Activated naive CD4-positive, alpha-beta T cell treated with anti-CD3 and anti-CD28 coated beads, Interleukin-2, amount 10 ng/mL, durations not matched to agents 7 days and 5 days (primary cell): ENCODE measurements at places on chromosomes 5 and 9.
A peak's percentile ranks its signal among the peaks of the same experiment; 100 is the strongest.

- DNase-seq: no peak
Observed at GRCh38 chr9:36679710-36680109, 107.0 kb downstream of the MELK start.

DNA sequence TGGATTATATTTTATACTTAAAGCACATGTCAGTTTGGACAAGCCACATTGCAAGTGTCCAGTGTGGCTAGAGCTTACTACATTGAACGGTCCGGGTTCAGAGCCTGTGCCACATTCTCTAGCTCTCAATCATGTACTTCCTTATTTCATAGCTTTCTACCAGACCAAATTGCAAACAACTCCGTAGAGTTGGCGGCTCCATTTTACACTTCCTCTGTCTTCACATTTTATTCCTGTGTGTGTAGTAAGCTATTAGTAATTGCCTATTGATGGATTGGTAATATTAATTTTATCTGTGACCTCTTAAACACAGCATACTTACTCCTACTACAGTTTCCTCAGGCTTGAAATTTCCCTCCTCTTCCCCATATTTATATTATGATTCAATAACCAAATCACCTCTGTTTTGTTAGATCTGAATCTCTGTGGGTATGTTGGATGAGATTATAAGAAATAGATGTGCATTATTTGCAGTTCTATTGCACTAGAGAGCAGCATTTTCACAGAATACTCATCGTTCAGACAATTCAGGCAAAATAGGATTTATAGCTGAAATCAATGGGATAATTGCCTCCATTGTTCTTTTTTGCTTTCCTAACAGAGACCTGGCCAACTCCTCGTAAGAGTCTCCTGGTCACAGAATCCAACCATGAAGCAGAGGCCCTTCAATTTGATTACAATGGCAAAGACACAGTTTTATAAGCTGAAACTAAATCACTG is 29.0 kb upstream of the C9orf72 start:
- no peak for DNase-seq

GRCh38 chr5:55604611-55605067 is 69.9 kb upstream of the PLPP1 start:
- DNase-seq: no peak

GRCh38 chr9:129555512-129556215 is 65.2 kb downstream of the C9orf50 start:
- DNase-seq: no peak

DNA sequence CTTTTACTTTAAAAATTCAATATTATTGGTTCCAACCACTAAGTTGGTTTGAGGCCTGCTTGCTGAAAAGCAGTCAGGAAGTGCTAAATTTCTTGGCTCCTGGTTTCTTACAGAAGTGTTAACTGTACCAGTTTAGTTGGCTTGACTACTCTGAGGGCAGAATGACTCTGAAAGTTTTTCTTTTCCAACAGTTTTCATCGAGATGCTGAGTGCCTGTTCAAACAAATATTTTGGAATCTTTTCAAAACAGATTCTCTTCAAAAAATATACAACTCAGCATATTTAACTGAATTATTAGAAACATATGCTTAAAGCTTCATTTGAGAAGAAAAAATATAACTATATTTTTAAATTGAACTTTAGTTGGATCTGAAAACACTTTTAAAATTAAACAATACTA is 37.0 kb downstream of the SLC38A9 start:
- no peak for DNase-seq

- no peak for DNase-seq
Observed at GRCh38 chr5:67976181-67976580, 239.4 kb upstream of the PIK3R1 start.

GRCh38 chr5:103407402-103407801 is 148.8 kb downstream of the MACIR start:
- DNase-seq: no peak

- DNase-seq: no peak
Observed at GRCh38 chr9:31996331-31996730, 388.1 kb upstream of the ACO1 start.

GRCh38 chr5:76684756-76685519 is 31.0 kb upstream of the F2R start:
- no peak for DNase-seq

- DNase-seq: no peak
Observed at GRCh38 chr9:133169102-133169501, 5.4 kb upstream of the GBGT1 start.

GRCh38 chr5:96629774-96630173 is 32.4 kb upstream of the CAST start:
- DNase-seq: no peak

DNA sequence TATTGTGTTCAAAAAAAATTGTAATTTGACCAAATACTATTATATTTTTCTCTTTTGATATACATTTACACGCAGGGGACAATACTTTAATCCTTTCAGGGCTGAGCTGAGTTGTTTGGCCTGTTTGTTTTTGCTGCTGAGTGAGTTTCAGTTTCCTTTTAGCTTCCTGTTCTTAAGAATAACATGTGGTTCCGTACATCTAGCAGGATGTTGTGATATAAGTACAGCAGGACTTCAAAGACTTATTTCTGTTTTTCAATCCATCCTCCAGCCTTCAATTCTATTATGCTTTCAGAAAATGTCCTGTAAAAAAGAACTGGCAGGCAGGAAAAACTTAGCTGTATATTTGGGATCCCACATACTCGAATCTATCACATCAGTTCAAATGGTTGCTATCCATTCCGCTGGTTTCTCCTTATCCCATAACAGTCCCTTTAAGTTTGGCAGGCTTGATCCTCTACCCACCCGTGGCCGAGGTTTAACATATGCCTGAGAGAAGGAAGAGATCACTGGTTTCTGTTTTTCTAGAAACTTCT is 1037.3 kb upstream of the ACO1 start:
- DNase-seq: peak; percentile 40

DNA sequence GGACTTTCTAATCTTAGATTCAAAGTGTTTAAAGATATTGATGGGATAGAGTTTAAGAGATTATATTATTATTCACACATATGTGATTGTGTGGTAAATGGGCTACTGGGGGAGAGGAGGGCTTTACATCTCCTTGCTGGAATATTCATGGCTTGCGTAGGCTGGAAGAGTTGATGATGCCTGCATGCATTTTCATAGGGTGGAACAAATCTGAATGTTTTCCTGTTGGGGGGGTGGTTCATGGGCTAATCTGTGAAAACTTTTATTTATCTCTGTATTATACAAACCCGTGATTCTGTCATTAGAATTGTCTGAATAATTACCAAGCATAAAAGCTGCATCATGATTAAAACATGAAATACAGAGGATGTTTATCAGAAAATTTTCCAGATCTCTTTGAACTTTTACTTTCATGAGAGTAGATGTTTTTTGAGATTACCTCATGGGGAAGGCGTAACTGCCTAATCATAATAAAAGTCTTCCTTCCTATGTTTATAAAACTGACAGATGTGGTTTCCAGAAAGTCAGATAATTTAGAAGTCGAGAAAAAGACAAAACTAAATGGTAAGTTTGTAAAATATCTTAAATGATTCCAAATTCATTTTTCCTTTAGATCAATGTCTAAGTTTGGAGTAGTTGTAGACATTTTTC is 1185.4 kb upstream of the SEMA6A start:
- no peak for DNase-seq

GRCh38 chr9:106324591-106325280 is 538.2 kb upstream of the ZNF462 start:
- no peak for DNase-seq

GRCh38 chr5:135024956-135025729 is 8.9 kb downstream of the PITX1 start:
- DNase-seq: no peak

- DNase-seq: peak; percentile 44
Observed at GRCh38 chr9:95626885-95627558, 110.3 kb upstream of the PTCH1 start.

DNA sequence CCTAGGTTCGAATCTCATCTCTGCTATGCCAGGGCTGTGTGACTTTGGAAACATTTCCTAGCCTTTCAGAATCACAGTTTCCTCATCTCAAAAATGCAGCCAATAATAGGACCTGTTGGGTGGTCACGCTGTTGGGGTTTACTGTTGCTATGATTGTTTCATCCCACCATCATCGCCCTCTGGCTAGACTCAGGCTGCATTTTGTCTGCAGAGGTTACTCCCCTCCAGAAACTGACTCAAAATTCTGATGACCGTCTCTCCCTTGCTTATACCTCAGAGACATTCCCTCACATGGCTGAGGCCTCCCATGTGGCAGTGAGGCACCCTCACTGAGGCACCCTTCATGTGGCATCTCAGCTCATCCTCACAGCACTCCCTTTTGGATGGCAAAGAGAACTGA is 61.6 kb downstream of the COL27A1 start:
- no peak for DNase-seq

GRCh38 chr9:20921362-20921761 is 110.1 kb downstream of the HACD4 start:
- no peak for DNase-seq

- DNase-seq: no peak
Observed at GRCh38 chr9:16336833-16337232, 533.6 kb downstream of the BNC2 start.

GRCh38 chr5:31918739-31919138 is 255.4 kb downstream of the GOLPH3 start:
- no peak for DNase-seq

DNA sequence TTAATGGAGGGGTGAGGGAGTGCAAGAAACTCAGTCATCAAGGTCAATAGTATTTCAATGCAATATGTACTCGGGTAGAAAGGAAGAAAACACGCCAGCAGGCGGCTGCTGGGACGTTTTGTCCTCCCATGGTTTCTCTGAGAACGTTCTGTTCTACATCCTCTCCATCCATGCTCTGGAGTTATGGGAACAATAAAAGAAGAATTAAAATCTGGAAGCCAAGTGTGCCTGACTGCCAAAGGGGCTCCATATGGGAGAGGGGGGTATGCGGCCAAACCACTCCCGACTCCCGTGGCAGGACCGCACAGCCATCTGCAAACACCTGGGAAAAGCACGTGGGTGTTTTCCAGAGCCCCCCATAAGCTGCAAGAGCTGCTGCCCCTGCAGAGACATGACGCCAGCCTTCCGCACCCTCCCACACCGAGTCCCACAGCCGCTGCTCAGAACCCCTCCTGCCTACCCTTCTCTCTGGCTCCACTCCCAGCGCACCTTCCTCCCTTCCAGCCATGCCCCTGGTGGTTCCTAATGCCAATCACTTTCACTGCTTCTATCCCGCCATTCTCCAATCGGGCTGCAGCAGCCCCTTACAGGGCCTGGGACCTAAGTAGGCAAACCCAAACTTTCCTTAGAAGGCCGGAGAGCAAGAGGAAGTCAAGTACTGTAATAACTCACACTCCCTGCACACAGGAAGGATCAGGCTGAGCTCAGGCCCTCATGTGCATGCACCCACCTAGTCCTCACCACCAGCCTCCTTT is 241.6 kb downstream of the SYK start:
- no peak for DNase-seq

GRCh38 chr9:98117984-98118639 is 910 bp downstream of the TRIM14 start:
- peak; percentile 71 for DNase-seq

DNA sequence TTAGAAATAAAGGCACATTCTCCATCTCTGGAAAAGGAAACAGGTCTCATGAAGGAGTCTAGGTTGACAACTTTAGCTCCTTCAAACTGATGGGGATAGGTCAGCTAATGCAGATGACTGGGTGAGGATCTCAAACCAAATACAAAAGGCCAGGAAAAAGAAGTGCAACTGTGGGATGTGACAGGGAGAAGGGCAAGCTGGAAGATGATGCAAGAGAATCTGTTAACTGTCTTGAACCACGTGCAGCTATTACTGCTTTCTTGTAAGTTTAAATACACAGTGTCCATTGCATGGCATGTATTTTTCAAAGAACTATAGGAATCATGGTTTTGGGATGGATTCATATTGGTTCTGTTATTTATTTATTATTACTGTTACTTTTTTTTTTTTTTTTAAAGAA is 331.8 kb downstream of the NDUFS4 start:
- DNase-seq: no peak

DNA sequence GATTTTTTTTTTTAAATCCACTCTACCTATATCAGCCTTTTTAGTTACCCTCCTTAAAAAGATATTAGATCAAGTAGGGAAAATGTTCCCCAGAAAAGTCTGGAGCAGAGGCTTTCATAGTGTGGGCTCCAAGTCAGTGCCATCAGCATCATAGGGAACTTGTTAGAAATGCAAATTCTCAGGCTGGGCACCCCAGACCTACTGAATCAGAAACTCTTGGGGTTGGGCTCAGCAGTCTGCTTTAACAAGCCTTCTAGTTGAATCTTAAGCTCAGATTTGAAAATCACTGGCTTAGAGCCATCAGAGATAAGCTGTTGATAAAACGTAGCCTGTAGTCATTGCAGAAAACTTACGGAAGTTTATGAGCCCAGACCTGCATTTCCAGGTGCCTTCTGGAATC is 140.1 kb downstream of the TMEM38B start:
- no peak for DNase-seq

- DNase-seq: no peak
Observed at GRCh38 chr5:108801776-108802175, 54.1 kb downstream of the FER start.

DNA sequence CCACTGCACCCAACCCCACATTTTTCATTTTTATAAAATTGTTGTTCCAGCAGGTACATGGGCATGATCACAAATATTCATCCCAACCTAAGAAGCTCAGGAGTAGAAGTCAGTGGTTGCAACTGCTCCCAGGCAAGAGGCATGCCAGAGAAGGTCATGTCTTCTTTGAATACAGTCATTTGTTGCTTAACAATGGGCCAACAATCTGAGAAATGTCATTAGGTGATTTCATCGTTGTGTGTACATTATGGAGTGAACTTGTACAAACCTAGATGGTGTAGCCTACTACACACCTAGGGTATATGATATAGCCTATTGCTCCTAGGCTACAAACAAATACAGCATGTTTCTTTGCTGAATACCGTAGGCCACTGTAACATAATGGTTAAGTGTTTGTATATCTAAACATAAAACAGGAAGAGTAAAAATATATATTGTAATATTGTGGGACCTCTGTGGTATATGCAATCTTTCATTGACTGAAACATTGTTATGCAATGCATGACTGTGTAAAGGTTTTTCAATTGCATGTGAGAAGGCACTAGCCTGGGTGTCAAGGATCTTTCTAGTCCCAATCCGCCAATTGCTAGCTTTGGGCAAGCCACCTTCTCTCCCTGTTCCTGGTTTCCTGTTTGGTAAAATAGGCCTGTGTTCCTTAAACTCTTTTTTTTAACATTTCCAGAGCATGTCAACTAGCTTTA is 27.6 kb downstream of the ATP10B start:
- DNase-seq: no peak

DNA sequence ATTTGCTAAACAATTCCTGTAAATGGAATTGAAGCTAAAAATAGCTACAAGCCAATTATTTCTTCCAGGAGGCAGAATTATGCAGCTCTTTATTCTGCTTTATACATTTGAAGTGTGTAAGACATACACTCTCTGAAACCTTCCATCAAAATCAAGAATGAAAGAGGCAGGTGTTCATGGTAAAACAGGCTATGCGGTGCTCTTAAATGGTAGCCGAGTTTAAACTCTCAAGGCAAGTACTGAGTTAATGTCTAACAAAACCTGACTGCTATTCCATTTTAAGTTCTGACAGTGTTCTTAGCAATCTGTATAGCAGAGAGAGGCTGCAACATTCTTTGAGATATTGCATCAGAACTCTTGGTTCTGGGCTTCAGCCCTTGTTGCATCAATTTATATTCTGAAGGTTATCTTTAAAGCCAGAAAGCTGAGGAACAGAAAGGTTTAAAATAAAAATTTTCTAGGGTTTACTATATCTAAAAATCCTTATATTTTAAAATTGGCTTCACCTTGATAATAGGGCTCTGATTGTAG is 248.3 kb upstream of the CCNG1 start:
- DNase-seq: no peak
